Stimulated activated CD4-positive, alpha-beta T cell treated with anti-CD3 and anti-CD28 coated beads, Interleukin-1b, Interleukin-23, amount 100 ng/mL, for 48 hours (primary cell): ENCODE measurements at places on chromosomes 7 and 10.

- no peak for DNase-seq
Measured at GRCh38 chr7:12370249-12370648, 33.4 kb downstream of the VWDE start.

DNA sequence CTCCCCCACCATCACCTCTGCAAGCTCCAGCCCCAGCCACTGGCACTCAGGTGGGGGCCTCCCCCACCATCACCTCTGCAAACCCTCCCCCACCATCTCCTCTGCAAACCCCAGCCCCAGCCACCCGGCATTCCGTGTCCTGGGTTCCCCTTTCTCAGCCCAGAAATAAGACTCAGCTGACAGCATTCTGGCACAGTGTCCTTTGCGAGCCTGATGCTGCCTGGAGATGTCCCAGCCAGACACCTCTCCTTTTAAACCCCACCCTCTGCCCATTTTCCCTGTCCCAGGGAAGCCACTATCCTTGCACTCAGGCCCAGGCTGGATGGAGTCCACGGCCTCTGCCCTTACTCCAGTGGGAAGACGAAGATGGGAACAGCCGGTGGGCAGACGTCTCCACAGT lies 49.8 kb downstream of the ELFN1 start:
- DNase-seq, result no peak

DNA sequence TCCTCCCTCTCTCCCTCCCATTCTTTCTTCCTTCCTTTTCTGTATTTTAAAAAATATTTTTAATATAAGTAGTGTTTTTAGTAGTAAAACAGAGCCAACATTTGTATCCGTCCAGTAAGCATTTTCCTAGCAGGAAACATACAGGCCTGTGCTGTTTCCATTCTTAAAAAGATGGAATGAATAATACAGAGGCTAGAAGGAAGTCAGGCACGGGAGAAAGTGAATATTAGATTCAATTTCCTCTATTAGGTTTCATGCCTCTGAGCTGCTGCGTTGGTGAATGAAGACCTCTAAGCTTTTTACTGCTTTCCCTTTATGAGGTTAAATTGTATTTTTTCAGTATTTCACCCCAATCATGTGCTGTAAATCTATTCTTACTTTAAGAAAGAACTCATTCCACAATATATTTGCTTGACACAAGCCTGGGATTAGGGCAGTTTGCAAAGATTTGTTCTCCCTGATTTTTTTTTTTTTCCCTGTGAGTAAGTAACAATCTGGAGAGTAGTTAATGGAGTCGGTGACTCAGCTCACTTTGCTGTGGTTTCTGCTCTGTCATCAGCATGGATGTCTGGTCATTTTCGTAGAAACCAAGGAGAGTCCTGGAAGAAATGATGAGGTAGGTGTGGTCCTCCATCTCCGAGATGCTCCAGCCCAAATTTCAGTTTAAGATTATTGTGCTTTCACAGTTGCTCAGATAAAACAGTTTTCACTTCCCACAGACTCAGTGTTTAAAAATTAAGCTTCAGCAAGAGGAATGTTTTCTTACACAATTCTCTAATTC lies 76.1 kb upstream of the PITRM1 start:
- no peak for DNase-seq

DNA sequence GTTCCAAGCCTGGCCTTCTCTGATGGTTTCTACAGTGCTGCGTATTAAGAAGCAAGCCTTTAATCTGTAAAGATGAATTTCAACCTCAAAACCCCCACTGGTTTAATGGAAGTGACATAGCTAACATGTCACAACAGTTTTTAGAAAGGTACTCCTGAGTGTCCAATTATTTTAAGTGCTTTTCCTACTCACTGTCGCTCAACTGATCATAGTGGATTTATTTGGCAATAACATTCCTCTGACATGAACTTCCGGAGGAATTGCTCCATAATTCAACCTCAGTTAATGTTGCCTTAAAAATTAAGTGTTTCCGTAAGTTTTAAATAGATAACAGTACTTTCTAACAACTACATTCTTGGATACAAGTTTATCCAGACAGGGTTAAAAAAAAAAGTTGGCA lies 57.5 kb downstream of the AGMO start:
- no peak for DNase-seq

DNA sequence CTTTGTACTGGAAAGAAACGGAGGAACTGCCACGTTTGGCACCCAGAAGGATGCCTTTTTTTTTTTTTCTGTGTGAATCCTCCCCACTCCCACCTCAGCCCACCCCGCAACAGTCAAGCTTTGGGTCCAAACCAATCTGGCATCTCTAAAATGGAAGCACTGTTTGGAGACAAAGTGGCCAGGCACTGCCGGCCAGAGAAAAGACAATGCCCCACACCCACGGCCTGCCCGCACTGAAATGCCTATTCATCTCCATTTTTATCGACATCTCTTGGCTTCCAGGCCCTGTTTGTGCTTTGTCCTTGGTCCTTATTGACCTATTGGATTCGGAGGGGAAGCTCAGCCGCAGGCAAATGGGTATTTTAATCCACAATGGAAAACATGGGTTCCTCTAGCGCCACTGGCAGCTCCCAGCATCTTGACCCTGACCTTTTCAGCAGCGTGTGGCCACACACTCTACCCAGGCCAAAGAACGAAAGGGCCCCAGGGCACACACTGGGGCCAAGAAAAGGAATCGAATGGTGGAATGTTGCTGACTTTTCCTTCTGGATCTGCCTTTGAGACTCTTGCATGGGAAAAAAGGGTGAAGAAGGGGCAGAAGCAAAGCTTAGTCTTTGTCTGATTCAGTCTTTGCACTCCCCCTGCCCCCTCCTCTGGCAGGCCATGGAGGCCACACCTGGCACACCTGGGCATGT lies 162.6 kb upstream of the CDCA7L start:
- no peak for DNase-seq

GRCh38 chr10:101768791-101769170 lies 7.1 kb downstream of the FGF8 start:
- no peak for DNase-seq

GRCh38 chr10:71239946-71240795 lies 27.8 kb downstream of the UNC5B start:
- DNase-seq, result no peak

DNA sequence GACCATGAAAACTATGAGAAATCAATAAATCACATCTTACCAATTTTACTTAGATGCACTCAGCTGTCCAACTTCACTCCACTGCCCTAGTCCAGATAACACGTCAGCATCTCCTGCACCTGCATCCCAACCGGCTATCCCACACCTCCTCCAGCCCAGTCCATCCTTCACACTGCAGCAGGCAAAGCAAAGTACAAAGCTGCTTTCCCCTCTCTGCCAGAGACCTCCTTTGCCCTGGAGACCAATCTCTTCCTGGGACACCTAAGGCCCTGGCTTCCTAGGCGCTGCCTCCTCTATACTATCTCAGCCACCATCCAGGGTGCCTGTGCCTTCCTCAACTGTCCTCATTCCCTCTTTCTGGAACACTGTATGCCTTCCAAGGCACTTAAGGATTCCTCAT lies 90.3 kb upstream of the DDC start:
- DNase-seq, result no peak

DNA sequence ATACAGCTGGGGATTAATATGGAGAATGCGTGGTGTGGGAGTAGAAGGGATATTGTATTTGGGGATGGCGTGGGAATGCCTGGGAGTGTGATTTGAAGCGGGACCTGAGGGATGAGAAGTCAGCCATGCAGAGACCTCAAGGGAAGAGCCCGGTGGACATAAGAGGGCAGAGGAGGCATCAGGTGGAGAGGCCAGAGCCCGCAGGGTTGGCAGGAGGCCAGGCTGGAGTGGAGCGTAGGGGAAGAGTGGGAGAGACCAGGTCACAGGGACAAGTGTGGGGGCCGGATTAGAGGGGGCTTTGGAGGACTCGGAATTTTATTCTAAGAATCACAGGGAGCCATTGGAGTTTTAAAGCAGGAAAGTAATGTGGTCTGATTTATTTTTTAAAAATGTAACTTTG lies 2.0 kb downstream of the NDUFB2 start:
- no peak for DNase-seq

DNA sequence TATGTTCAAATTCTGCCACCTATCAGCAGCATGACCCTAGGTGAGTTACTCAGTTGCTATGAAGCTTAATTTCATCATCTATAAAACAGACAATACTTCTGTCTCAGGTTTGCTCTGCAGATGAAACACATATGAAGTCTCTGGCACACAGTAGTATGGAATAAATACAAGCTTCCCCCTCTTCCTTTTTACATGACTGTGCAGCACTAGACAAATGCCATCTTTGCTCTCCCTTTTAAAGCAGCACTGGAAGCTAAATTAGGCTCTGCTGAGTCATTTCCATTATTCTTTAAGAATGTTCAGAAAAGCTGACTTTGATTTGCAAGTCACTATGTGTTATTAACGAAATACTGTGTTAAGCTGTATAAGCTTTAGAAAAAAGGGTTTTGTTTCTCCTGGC lies 40.7 kb upstream of the ANAPC16 start:
- no peak for DNase-seq

DNA sequence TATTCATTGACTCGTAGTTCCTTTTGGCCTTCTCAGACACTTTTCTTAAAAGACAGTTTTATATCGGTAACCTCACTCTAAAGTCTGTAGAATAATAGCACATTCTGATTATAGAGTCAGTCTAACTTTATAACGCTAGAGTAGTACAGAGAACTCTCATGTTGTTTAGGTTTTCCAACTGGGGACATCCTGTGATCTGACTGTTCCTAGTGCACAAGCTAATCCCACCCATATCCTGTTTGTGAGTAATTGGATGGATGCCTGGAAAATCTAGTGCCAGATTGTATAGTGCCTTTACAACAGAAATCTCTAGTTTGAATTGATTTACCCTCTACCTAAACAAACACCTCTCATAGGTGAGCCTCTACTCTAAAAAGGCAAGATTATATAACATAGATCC lies 107.4 kb downstream of the ZEB1 start:
- DNase-seq, result no peak

- DNase-seq, result no peak
Measured at GRCh38 chr10:53886325-53887300, 914.4 kb downstream of the PCDH15 start.

GRCh38 chr7:141664450-141664849 lies 37.5 kb downstream of the DENND11 start:
- no peak for DNase-seq

GRCh38 chr7:80087771-80088170 lies 46.9 kb upstream of the GNAI1 start:
- no peak for DNase-seq
